ENCODE measurements at places on chromosomes 7 and 10.

GRCh38 chr7:96017877-96018276 is 245.5 kb downstream of the DYNC1I1 start:
- DNase-seq, result no peak

DNA sequence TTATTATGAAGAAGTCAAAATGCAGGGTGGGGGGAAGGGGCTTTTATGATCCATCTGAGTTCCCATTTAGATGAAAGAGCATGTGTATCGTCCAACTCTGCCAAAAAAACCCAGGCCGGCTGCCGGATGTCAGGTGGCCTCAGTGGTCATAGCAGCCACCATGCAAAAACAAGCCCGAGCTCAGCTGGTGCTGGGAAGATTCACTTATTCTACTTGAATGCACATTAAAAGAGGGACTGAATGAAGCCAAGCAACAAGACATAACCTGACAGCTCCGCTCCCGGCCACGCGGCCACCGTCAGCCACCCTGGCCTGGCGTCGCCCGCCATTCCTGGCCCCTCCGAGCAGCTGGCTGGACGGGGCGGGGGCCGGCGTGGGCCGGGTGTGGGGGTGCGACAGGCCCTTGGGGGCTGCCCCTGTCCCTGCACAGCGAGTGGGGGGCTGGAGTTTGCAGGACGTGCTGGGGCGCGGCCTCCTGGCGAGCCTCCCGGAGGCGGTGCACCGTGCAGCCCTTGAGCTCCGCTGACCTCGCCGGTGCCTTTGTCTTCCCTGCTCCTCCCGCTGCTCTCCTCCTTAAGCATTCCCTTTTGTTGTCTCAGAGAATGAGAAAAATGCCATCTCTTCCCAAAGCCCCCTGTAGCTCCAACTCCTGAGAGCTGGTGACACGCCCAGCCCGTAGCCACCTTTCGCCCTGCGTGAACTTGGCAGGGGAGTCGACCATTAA is 67.8 kb downstream of the EBF3 start:
- no peak for DNase-seq

GRCh38 chr7:51645702-51646298 is 329.2 kb upstream of the COBL start:
- no peak for DNase-seq

DNA sequence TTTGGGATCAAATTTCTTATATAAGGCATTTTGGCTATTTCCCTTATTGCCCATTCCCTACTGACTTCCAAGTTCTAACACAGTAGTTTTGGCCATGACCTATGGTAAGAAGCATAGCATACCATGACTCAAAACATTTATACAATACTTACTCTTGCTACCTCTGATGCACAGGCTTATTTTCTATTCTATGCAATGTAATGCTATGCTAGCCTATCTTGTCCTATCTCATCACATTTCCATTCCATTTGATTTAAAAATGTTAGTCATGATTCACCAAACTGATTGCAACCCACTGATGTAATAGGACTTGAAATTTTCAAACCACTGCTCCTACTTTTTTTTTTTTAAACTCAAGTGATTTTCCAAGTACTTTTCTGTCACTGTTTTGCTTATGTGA is 658.5 kb downstream of the TYW1 start:
- DNase-seq, result no peak

- DNase-seq, result no peak
These were observed 119.0 kb upstream of the EEPD1 start for GRCh38 chr7:36034020-36034419.

DNA sequence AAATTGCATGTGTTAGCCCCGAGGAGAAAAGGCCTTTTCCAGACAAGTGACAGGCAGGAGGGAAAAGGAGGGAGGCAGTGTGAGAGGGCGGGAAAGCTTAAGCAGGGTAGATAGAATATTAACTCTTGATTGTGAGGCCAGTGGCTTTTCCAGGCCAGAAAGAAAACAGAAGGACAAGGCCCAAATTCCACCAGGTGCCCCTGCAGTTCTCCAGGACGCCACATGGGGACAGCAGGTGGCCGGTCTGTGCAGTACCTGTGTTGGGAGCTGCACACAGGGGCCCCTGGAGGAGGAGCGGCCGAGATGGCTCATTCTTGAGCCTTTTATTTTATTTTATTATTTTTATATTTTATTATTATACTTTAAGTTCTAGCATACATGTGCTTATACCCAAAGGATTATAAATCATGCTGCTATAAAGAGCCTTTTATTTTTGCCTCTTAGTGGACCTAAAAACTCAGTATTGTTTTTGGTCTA is 141.3 kb upstream of the KLF14 start:
- DNase-seq, result peak; percentile 56

GRCh38 chr10:101901340-101901739 is 57.7 kb upstream of the KCNIP2 start:
- no peak for DNase-seq

DNA sequence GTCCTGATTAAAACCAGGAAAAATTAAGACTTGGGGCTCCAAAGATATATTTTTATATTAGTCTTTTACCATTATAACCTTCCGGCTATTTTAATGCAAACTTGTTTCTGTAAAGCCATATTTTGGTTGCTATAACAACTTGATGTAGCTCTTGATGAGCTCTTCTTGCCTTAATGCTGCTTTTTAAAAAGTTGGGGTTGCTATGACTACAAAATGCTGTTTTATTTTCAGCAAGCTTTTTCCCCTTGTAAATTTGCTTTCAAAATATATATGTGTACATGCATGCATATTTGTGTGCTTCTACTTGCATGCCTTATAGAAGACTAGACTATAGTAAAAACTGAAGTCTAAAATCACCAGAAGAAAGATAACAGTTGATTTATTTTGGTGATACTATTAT is 99.7 kb downstream of the CSTF2T start:
- no peak for DNase-seq

GRCh38 chr10:101575580-101576210 is 12.4 kb downstream of the POLL start:
- DNase-seq, result no peak

DNA sequence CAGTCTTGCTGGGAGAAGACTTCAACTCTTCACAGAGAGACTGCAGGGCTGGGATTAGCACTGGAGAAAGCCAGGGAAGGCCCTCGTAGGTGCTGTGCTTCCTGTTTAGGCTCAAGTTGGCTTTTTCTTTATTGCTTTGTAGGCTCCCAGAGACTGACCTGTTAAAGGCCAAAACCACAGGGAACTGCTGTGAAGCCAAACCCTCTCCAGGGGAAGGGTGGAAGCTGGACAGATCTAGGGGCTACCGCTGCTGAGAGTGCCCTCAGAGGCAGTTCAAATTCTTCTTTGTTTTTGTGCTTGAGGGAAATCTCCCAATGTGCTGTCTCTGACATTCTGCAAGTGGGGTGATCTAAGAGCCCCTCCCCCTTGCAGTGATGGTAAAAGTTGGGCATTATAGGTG is 198.4 kb downstream of the CNTNAP2 start:
- DNase-seq, result no peak

GRCh38 chr10:24456322-24456721 is 247.4 kb downstream of the KIAA1217 start:
- DNase-seq, result no peak

GRCh38 chr10:32376097-32376496 is 29.1 kb upstream of the EPC1 start:
- no peak for DNase-seq

DNA sequence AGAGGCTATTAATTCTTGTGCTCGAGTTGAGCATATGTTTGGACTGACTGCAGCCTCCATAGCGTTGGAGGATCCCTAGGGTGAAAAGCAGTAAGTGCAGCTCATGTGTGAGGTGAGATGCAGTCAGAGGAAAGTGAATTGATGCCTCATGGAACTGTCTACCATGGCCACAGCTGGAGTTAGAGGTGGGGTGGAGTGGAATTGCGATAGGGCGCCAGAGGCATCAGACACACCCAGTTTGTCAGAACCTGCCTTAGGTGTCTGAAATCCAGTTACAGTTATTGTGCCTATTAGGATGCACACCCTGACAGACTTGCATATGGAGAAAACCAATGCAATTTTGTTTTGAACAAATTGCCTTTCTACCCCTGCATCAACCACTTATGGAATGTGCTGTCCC is 39.4 kb downstream of the ERLIN1 start:
- no peak for DNase-seq

DNA sequence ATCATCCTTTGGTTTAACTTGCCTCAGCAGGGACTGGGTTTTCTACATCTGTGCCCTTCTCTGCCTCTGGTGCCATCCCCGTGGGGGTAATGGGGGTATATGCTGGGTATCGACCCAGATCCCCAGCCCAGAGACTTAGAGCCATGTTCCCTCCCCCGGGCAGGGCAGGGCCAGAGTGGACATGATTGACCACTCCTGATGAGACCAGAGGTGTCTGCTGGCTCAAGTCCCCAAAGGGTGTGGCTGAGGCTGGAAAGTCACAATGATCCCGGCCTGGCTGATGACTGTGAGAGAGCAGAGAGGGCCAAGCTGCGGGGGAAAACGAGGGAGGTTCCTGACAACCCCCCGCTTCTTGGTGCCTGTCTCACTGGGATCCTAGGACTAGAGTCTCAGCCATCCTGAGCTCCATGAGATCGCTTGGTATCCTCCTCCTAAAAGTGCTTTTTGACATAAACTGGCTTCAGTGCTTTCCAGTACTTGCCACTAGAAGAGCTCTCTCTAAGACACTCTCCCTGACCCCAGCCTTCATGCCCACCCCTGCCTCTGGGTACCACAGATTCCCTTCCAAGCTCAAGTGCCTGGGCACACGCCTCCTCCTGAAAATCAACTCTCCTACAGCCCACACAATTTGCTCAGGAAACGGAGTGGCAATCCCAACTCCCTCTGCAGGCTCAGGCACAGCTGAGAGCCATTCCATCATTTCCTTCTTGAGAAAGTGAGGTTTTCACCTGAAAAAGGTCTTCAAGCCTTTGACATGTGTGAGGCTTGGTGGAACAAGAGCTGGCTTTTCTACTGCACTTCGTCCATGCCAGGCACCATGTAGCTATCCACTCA is 33.9 kb downstream of the DRGX start:
- no peak for DNase-seq

DNA sequence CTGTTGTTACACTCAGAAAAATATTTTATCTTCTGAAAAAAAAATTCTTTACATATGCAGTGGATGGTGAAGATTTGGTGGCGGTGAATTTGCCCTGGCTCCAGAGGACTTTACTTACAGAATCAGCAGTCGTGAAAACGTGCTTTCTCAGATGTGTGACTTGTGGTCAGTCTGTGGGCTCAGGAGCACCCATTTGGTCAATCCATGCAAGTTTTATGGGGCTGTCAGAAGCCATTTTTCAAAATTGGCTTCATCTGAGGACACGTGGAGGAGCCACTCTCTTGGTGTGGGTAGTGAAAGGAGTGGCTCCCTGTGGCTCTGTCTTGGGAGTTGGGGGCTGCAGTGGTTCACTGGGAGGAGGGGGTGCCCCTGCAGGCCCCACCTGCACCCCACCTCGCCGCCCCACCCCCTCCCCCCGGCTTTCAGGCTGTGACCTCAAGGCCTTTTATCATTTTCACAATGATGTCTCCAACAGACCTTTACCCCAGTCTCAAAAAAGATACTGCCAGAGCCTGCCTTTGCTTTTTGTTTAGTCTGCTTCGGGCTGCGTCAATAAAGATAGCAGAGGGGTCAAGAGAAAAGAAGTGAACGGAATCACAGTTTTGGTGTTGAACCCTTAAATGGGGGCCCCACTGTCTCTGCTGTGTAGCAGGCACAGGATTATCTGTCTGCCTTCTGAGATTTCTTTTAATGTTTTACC is 137.4 kb downstream of the MGMT start:
- no peak for DNase-seq

GRCh38 chr7:47751043-47751442 is 169.1 kb upstream of the TNS3 start:
- no peak for DNase-seq

- no peak for DNase-seq
These were observed 180.5 kb upstream of the ASAH2 start for GRCh38 chr10:50431791-50432190.

- no peak for DNase-seq
These were observed 75.9 kb upstream of the HGF start for GRCh38 chr7:81845744-81846241.

- DNase-seq, result no peak
These were observed 3.9 kb upstream of the FAM13C start for GRCh38 chr10:59366290-59366689.

DNA sequence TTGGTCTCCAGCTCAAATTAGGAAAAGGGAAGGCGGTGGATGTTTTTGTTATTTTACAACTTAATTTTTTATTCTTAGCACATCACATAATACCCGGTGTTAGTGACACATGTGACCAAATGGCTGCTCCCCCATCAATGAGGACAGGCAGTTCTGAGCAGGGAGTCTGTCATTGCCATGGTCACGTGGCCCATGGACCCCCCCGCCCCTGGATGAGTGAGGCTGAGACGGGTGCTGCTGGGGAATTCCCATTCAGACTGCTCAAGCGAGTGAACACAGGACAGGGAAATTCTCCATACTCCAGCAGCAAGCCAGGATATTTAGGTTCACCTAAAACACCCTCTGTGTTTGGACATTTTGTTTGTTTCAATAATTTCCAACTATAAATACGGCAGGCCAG is 34.7 kb upstream of the SLC35B4 start:
- no peak for DNase-seq

- no peak for DNase-seq
These were observed 175.3 kb upstream of the KMT2E start for GRCh38 chr7:104838537-104839299.

DNA sequence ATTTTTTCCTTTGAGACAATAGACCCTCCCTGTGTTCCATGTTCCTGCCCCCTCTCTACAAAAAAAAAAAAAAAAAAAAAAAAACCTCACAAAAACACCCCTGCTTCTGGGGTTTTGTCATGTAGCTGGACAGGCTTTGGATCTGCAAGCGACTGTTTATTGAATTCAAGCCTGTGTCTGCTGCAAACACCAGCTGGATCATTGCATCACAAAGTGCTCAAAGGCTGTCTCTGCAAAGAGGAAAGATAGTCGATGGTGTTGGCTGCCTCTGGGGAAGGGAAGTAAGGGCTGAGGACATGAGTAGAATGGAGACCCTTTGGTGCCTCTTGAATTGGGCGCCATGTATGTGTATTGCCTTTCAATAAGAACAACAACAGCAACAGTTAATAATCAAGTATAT is 471.2 kb downstream of the PLXNA4 start:
- DNase-seq, result no peak

- no peak for DNase-seq
These were observed 6.5 kb downstream of the AHR start for GRCh38 chr7:17304926-17305325.

DNA sequence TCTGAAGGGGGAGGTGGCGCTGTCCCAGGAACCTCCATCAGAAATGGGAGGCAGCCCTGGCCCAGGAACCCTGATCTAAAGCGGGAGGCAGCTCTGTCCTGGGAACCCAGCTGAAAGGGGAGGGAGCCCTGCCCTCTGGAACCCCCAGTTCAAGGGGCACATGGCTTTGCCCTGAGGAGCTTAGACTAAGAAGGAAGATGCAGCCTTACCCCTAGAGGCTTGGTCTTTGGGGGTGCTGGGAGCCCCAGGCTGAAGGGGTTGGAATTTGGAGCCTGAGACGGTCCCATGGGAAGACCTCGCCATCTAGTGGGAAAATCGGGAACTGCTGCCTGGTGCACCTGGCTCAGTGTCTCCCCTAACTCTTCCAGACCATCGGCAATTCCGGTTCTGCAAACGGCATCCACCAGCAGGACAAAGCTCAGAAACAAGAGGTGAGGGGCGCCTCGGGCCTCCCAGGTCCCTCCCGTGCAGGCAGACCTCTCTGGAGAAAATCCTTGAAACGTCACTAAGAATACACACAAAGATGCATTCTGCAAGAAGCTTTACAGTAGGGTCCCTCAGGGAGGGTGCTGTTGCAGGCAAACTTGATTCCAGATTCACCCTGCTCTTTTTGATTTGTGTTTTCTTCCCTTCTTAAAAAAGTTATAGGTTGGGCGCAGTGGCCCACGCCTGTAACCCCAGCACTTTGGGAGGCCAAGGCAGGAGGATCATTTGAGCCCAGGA is 52.4 kb upstream of the GTF2IRD1 start:
- DNase-seq, result peak; percentile 72

- DNase-seq, result peak; percentile 42
These were observed 4.4 kb downstream of the BAG3 start for GRCh38 chr10:119655566-119656001.

Data from stimulated activated CD4-positive, alpha-beta T cell treated with anti-CD3 and anti-CD28 coated beads, TNF-alpha, amount 100 ng/mL, for 24 hours (primary cell).